ENCODE measurements at places on chromosomes 4 and X.

DNA sequence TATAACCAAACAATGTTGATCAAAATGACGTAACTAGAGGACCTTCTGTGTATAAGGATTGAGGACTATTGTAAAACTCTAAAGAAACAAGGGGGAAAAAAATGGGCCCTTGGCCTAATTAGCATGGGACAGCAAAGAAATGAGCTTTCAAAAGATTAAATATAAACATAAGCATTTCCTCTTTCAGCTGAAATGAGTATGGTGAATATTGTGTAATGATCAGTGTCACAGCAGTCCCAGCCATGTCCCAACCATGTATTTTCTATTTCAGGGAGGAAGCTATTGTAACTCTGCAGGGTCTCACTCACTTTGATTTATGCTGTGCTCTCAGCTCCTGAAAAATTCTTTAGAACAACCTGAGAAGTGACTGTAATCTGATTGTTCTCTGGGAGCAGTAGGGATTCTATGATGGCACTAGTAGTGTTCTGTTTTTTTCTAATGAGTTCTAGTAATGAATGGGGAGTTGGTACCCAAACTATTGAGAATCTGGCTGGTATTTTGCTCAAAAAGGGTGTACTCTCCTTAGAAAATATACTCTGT lies 25.8 kb downstream of the ANXA10 start:
- no peak for DNase-seq

- DNase-seq: peak; percentile 79
Observed at GRCh38 chr4:89752932-89753598, 83.9 kb downstream of the SNCA start.

DNA sequence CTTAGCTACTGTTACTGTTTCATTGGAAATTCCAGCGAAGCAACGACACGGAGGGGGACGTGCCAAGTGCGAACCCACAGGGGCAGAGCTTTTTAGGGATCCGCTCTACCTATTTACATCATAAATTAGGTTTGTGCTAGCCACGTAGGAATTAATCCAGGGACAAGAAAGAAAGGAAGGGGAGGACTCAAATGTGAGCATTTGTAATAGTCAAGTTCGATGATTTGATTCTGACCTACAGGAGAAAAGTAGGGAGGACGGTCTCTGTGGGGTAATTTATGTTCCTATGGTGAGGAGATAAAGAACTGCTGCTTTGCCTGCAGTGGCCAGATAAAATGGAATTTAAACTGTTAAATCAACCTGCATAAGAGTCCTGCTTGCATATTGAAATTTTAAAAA lies 1.7 kb downstream of the INTS6L start:
- DNase-seq: peak; percentile 7

- no peak for DNase-seq
Observed at GRCh38 chr4:10647846-10648245, 36.7 kb downstream of the CLNK start.

DNA sequence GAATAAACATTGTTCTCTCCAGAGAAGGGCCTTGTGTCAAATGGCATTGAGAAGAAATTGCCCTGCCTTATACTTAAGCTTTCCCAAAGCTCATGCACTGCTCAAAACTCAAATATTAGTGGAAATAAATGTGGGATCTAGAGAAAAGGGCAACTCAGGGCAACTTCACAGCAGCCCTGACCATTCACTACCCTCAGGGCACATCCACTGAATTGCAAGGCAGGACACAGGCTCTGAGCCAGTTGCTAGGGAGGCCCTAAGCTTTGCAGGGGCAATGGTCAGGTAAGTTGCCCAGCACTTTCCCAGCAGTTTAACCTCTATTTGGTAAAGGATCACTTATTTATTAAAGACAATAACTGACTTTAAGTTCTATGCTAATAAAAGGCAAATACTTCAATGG lies 255.3 kb upstream of the TEX13A start:
- DNase-seq: no peak

- no peak for DNase-seq
Observed at GRCh38 chr4:112492321-112492720, 23.7 kb downstream of the NEUROG2 start.

- no peak for DNase-seq
Observed at GRCh38 chr4:26310264-26310663, 10.6 kb upstream of the RBPJ start.

DNA sequence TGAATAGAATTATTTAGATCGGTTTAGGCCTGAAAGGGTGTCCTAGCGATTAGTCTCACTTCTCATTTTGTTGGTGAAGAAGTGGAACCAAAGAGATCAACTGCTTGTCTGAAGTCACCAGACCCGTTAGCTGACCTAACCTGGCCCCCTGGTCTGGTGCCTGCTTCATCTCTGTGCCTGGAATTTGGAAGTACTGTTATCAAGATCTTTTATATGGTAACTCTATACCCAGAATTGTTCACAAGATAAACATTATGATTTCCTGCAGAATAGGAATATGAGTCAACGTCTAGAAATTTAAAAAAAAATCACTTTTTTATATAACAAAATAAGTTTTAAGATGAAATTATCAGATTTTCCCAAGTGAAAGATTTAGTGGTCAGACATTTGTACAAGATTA lies 37.2 kb downstream of the LRP2BP start:
- DNase-seq: peak; percentile 13

- peak; percentile 17 for DNase-seq
Observed at GRCh38 chr4:155703486-155704247, 37.0 kb downstream of the GUCY1A1 start.

GRCh38 chr4:62872856-62873255 lies 1536.4 kb downstream of the TECRL start:
- DNase-seq: no peak

GRCh38 chr4:153117554-153117953 lies 86.7 kb upstream of the TRIM2 start:
- no peak for DNase-seq

- DNase-seq: no peak
Observed at GRCh38 chrX:1451661-1452515, 821 bp downstream of the ASMTL start.

GRCh38 chrX:153551135-153551534 lies 33.7 kb downstream of the ATP2B3 start:
- peak; percentile 25 for DNase-seq

DNA sequence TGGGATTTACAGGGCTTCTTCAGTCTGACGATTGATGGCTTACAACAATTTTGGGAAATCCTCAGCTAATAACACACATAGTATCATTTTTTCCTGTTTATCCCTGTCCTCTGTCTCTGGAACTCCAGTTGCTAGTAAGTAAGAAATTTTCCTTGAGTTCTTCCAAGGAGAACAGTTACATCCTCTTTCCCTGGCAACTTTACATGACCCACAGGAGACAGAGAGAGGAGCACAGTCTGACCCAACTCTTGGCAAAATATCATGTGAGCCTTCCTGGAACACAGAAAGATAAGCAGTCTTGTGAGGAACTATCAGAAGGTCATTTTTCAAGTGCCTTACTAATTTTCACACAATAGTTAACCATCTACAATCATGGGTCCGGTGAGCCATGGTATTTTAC lies 578.7 kb upstream of the PABPC4L start:
- no peak for DNase-seq

GRCh38 chr4:92101737-92102172 lies 202.0 kb upstream of the GRID2 start:
- peak; percentile 62 for DNase-seq

DNA sequence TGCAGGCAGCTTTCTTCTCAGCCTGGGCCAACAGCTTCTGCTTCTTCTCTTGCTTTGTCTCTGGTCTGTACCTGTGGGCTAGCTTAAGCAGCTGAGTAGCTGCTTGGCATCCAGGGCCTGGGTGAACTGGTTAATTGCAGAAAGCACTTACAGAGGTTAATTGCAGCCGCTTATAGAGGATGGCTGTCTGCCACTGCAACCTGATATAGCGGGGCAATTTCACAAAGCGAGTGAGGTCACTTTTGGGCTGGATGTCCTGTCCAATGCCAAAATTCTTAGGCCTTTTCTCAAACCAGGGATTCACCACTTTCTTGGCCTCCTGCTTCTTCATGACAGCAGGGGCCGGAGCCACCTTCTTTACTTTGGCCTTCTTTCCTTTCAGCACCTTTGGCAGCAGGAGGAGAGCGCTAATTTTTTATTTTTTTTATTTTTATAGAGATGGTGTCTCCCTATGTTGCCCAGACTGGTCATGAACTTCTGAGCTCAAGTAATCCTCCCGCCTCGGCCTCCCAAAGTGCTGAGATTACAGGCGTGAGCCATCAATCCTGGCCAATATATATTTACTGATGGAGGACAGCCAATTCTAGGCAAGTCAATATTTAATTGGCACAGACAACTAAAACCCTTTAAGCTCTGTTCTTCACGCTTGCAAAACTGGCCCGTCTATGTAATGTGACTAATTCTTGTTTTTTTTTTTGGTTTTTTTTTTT lies 61.0 kb downstream of the ENOPH1 start:
- no peak for DNase-seq

GRCh38 chr4:151895671-151896070 lies 134.9 kb upstream of the GATB start:
- DNase-seq: no peak

GRCh38 chr4:56197387-56197786 lies 189.9 kb downstream of the AASDH start:
- DNase-seq: no peak

DNA sequence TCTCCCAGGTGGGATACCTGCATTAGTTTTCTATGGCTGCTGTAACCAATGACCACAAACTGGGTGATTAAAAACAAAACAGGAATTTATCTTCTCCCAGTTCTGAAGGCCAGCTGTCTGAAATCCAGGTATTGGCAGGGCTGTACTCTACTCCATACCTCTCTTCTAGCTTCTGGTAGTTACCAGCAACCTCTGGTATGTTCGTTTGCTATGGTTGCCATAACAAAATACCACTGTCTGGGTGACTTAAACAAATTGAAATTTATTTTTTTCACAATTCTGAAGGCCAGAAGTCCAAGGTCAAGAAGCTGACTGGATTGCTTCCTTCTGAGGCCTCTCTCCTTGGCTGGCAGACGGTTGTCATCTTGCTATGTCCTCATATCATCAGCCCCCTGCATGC lies 642.1 kb upstream of the TENM3 start:
- DNase-seq: no peak

DNA sequence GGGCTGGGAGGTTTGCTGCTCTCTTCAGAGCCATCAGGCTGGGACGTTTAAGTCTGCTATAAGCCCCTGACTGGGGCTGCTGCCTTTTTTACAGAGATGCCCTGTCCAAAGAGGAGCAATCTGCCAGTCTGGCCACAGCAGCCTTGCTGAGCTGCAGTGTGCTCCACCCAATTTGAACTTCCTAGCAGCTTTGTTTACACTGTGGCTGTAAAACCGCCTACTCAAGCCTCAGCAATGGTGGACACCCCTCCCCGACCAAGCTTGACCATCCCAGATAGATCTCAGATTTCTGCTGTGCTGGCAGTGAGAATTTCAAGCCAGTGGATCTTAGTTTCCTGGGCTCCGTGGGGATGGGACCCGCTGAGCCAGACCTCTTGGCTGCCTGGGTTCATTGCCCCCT lies 40.7 kb downstream of the SPATA18 start:
- no peak for DNase-seq

GRCh38 chrX:38961936-38962335 lies 160.7 kb downstream of the MID1IP1 start:
- DNase-seq: no peak

DNA sequence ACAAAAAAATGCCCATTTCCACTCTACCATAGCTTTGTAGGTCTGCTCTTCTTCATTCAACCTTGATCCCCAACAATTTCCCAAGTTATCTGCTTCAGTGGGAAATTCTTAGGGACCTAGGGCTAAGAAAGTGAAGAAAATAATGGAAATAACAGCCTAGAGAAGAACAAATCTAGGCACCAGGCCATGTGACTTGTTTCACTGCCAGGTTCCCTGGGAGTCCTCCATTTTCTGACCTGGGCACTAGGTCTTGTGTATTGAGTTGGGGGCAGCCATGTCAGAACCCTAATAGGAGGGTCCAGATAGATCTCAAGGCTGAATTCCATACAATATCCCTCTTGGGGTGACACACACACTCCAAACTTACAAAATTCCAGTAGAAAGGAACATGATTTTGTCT lies 194.6 kb upstream of the STK26 start:
- DNase-seq: no peak

- DNase-seq: no peak
Observed at GRCh38 chr4:147753047-147753446, 21.2 kb downstream of the ARHGAP10 start.

- no peak for DNase-seq
Observed at GRCh38 chr4:120796271-120796670, 126.3 kb downstream of the PRDM5 start.

DNA sequence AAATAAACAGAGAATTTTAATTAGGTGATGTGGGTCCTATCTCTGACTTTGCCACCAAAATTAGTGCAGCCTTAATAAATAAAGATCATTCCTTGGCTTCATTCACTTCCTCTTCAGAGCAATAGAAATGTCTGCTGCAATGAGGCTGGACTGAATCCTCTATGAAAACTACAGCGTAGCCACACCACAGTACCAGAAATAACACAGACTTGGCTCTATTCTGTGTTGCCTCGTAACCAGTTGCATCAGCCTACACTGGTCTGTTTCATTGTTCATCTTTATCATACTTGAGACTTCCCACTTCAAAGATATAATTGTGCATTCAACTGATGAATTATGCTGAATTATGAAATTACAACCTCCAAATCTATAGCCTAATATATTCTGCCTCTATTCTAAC lies 15.8 kb downstream of the GLRA3 start:
- DNase-seq: no peak

DNA sequence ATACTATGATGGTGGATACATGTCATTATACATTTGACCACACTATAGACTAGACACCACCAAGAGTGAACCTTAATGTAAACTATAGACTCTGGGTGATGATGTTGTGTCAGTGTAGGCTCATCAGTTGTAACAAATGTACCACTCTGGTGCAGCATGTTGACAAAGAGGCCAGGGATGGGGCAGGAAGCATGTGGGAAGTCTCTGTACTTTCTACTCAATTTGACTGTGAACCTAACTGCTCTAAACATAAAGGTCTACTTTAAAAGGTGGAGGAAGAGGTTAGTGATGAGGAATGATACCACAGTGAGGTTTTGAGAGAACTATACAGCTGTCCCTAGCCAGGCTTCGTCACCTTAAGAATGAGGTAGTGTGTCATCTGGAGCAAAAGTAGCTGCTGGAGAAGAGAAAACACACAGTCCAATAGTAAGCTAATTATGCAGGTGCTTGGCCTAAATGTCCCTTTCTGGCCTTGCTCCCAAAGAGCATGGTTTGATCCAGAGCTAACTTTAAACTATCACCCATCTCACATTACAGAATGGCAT lies 38.4 kb downstream of the GRSF1 start:
- no peak for DNase-seq

GRCh38 chr4:84279678-84280077 lies 219.4 kb downstream of the NKX6-1 start:
- DNase-seq: no peak

Data from HCEC 1CT (cell line).